ENCODE measurements at places on chromosomes 11 and 22.

- peak; percentile 18 for DNase-seq
Measured at GRCh38 chr11:2777386-2777785, 77.6 kb upstream of the KCNQ1OT1 start.

DNA sequence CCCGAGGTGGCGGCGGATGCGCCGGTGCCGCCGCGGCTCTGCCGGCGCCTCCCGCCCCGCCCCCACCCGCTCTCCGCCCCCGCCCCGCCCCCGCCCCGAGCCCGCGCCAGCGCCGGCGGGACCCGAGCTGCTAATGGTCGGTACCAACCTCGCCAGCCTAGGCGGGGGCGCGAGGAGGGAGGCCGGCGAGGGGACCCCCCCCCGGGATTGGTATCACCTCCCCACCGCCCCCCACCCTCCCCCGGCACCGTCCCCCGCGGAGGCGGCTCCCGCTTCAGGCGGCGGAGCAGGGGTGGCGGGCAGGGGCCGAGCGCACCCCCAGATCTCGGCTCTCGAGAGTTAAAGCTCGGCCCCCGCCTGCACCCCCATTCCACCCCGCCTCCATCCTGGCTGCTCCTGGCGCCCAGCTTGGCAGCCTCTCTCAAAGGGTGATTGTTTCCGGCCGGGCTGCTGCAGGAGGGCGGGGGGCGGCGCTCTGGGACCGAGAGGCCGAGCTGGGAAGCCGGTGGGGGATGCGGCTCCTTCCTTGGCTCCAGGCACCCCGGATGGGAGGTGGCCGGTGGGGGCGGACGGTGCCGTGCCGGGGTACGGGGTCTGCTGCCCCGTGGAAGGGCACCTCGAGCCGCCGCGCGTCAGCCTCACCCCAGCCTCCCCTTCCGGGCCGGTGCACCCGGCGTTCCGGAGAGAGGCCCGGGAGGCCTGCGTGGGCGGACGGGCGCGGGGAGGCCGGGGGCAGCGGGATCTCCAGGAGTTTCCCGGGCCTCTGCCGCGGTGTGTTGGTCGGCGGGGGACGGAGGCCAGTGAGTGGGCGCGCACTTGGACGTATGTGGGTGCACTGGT lies at the start of gene B3GAT1:
Gene B3GAT1 (minus strand): TSS at position 40 of the 840 bp plus-strand sequence. CDS start 24,583 bp downstream, outside the sequence.
- DNase-seq = no peak

DNA sequence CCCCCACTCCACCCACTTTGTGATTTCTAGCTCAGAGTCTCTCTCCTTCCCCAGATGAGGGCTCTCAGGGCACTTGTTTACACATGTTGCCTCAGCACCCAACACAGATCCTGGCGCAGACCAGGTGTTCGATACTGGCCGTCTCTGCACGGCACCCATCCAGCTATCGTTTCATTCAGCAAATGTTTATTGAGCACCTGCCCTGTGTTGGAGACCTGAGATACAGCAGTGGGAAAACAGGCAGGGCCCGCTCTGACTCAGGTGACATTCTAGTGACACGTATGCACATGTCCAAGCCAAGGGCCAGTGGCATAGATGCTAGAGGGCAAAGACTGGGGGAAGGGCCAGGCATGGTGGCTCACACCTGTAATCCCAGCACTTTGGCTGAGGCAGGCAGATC lies 71.9 kb downstream of the NFAM1 start:
- no peak for DNase-seq

DNA sequence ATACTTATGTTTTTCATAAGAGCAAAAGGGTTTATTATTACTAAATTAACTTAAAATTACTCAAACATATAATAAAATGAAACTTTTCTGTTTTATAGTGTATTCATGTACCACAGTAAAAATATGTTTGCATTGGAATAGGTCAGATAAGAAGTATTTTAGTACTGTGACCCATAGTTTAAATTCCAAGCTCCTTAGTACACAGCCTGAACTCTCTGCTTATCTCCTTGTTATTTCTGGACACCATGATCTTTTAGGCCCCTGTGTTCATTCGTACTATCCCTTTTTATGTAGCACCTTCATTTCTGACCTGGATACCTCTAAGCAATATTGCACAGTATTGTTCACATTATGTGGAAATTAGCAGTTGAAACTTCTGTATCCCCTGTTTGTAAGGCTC lies 296.7 kb upstream of the SYN3 start:
- DNase-seq = no peak

DNA sequence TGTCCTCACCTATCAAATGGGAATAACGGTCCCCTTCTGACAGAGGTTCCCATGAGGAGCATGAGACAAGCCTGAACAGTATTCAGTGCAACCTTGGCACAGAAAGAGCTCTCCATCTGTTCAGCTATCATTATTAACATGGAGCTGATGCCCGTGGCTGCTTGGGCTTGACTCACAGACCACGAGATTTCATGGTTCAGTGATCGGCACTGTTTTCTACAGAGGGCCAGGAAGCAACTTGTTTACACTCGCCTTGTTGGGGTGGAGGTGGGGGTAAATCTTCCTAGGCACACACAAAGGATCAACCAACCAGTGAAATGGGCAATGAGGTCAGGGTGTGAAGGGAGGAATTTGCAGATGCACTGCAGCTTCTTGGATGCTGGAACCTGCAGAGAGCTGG lies 88.2 kb downstream of the CWC15 start:
- DNase-seq = no peak

DNA sequence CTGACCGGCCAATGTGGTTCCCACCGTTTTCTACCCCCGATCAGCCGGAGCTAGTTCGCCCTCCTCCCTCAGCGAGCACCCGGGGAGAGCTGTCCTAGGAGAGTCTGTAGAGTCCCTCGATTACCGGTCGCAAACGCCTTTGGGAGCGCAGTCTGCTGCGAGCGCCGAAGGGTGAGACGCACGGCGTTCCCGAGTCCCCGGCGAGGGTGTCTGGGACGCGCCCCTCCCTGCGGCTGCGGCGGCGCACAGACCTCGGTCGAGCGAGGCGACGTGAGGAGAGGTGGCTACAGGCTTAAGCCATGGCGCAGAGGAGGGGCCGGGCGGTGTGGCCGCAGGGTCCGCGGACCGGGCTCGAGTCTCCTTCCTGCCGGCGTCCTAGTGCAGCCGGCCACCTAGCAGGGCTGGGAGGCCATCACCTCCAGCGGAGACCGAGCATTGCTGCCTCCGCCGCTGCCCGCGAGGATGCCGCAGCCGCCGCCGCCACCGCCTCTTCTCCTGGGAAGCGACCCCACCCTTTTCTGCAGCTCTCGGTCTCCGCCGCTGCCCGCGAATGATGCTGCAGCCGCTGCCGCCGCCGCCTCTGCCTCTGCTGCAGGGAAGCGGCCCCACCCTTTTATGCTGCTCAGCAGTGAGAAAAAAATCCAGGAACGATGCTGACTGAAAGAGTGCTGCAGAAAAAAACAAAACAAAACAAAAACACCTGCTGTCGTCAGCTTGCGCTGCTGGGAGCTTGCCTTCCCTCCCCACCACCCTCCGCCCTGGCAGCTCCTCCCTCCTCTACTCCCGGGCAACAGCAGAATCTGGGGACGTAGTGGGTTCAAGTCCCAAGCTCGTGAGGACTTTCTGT lies at the start of gene MAP6:
Gene MAP6 (minus strand): TSS at position 588 of the 847 bp plus-strand sequence. CDS start 669 bp downstream, outside the sequence.
- DNase-seq = no peak

DNA sequence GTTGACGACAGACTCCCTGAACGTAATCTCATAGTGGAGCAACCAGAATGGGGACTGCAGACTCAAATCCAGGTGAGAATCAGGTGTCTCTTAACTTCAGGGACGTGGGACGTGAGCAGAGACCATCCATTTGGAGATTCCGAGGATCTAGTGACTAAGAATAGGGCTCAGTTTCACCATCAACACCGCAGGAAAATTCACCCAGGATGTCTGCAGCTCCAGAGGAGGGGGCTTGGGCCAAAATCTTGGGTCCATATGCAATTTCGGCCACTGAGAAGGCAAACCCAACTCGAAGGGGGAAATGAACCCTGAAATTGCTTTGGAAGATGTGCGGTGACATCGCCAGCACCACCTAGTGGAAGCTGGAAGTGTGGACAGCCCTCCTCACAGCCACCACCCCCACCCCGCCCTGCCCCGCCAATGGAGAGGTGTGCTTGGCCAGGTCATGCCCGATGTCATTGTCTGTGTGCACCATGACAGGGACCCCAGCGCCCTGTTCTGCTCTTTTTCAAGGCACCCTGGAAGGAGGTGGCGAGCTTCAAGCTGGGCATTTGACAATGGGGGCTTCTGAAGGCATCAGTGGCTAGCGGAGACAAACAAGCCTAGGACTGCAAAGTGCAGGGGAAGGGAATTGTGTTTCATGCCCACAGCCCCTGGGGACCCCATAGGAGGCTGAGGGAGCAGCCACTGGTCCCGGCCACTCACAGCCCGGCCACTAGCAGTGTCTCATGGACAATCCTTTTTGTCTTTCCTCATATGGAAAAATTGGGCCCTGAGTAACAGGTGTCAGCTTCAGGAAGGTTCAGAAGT lies 24.8 kb downstream of the APOL1 start:
- DNase-seq = peak; percentile 65

GRCh38 chr11:1036303-1036923 lies at the start of gene MUC6:
MUC6 (minus strand) TSS chr11:1036718; CDS start chr11:1036655, 63 bp downstream.
- DNase-seq = no peak

DNA sequence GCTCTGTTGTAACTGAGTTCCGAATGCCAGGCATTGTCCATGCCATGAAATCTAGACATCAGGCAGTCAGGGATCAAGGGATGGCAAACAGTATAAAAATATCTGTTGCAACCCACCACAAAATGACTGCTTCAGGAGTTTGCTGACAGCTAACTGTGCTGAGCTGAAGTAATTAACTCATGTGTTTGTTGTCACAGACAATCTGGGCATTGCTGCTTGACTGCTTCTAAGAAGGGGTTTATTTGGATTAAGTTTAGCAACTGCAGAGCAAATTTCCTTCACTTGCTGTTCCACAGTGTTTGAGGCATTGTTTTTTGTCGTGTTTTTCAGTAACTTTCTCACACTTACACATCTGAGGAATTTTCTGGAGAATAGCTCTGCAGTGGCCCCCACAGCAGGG lies 30.4 kb downstream of the BSX start:
- DNase-seq = no peak

GRCh38 chr11:121063728-121064127 lies 37.3 kb upstream of the TECTA start:
- DNase-seq = no peak

DNA sequence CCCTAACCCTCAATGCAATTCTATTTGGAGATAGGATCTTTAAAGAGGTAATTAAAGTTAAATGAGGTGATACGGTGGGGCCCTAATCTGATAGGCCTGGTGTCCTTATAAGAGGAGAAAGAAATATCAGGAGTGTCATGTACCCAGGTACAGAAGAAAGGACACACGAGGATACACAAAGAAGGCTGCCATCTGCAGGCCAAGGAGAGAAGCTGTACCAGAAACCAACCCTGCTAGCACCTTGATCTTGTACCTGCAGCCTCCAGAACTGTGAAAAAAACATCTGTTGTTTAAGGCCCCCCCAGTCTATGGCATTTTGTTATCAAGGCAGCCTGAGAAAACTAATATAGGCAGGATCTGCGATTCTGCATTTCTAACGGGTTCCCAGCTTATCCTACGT lies 44.2 kb downstream of the FBXO7 start:
- DNase-seq = no peak

- no peak for DNase-seq
Measured at GRCh38 chr22:18955696-18956095, 19.6 kb upstream of the PRODH start.

DNA sequence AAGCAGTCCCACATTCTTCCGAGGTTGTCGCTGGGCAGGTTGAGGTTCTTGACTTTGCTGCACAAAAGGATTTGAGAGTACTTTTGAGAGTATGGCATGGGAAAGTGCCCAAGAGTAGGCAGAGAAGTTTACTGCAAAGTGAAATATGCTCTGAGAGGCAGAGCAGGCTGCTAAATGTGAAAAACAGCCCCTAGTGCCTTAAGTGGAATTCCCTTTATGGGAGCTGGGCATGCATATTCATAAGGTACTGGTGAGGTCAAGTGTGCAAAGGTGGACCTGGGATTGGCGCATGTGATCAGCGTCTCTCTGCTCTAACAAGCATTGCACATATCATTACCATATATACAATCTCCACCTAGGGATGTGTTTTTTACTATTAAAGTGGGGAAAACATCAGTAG lies 12.0 kb upstream of the APOL4 start:
- DNase-seq = no peak

- no peak for DNase-seq
Measured at GRCh38 chr22:50048061-50048765, 9.9 kb downstream of the TTLL8 start.

DNA sequence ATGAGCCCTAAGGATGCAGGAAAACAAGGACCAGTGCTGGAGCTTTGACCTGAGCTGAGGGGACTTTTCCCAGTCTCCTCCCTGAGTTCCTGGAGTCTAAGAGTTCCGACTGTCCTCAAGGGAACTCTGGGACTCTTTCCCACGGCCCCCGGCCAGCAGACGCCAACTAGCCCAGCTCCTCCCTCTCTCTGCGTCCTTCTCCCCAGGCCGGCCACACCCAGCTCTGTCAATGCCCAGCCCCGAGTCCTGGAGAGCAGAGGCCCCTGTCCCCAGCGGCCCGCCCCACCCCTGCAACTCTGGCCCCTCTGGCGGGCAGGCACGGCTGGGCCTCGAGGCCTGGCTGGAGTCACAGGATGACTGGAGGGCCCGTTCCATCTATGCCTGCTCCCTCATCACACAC lies 29.8 kb downstream of the NECTIN1 start:
- peak; percentile 76 for DNase-seq

DNA sequence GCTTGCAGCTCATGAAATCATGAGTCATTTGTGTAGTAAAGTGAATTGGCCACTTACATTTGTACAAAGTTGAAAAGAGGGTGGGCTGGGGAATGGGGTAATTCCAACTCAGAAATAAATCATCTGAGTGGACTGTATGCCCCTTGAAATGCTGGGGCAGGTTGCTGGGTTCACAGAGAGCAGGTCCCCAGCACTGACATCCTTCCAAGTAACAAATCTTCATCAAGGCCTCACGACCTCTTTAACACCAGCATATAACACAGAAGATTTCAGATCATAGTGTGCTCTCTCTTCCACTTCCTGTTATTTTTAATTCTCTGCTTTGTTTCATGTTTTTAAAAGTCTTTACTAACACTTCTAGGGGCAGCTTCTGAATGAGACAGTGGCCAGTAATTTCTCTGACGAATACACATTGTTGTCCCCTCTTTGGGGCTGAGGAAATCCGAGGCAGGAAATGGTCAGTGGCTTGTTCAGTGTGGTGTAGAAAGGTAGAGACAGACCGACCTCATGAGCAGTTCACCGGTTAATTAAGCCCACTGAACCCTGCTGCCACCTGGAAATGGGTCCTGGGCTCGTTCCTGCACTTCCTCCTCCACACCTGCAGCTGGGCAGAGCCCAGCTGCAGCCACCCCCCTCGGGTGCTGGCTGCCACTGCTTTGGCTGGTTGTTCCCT lies 127.7 kb downstream of the MAML2 start:
- DNase-seq = peak; percentile 78
